ENCODE measurements at places on chromosomes 5 and 9.

DNA sequence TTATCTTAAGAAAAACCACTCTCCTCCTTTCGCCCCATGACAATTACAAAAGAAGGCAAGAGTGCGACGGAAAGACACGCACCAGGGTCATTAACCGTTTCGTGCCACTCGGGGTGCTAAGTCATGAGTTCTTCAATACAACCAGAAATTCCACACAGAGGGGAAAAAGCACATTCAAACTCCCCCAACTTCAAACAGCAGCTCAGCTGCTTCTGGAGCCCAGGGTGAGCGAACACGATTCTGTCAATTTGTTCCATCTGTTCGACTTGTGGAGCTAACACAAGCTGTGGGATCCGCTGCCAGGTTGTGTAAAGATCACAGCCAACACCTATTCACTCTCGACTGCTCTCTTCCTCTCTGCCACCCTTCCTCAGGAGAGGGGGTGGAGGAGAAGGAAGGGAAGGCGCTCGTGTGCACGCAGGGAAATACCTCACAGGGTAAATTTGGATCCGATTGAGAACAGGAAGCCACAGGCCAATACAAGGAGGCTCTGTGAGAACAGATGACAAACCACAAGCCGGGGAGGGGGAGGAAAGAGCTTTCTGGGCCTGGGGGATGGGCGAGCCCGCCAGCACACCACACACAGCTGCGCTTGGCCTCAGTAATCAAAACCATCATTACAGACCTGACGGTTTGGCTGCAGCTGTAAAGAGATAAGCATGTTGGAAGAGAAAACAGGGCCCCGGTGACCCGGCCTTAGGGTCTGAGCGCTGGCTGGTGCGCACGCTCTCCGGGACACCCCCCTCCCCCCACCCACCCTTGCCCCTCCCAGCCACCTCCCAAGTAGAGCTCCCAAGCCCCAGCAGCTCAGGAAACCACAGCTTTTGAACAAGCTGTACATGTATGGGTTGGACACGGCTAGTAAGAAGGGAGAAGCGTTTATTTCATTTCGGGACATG lies 54.3 kb downstream of the PTCH1 start:
- DNase-seq: peak; percentile 90

- no peak for DNase-seq
Observed at GRCh38 chr9:129283291-129283691, 105.2 kb upstream of the IER5L start.

GRCh38 chr9:81669041-81669651 lies 20.2 kb downstream of the TLE1 start:
- DNase-seq: no peak

GRCh38 chr9:72006501-72006900 lies 53.9 kb downstream of the C9orf57 start:
- DNase-seq: no peak

- no peak for DNase-seq
Observed at GRCh38 chr5:33369485-33370465, 71.0 kb upstream of the TARS1 start.

Measured in lung (tissue), 17 donors.